ENCODE measurements at places on chromosomes 11 and 22.

- no peak for DNase-seq
These were observed 88.2 kb downstream of the CWC15 start for GRCh38 chr11:94885133-94885532.

DNA sequence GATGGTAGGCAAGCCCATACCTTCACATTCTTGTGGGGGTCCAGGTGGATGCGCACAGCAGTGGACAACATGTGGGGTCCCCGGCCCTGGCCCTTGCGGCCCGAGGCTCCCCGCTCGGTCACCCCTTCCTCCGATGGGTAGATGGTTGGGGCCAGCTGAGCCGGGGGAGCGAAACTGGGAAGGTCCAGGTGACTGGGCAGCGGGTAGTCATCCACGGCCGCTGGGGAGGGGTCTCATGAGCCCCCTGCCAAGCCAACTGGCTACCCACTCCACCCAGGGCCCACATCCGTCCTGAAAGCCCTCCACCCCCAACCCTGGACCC is 10.7 kb downstream of the ATG2A start:
- DNase-seq = no peak

DNA sequence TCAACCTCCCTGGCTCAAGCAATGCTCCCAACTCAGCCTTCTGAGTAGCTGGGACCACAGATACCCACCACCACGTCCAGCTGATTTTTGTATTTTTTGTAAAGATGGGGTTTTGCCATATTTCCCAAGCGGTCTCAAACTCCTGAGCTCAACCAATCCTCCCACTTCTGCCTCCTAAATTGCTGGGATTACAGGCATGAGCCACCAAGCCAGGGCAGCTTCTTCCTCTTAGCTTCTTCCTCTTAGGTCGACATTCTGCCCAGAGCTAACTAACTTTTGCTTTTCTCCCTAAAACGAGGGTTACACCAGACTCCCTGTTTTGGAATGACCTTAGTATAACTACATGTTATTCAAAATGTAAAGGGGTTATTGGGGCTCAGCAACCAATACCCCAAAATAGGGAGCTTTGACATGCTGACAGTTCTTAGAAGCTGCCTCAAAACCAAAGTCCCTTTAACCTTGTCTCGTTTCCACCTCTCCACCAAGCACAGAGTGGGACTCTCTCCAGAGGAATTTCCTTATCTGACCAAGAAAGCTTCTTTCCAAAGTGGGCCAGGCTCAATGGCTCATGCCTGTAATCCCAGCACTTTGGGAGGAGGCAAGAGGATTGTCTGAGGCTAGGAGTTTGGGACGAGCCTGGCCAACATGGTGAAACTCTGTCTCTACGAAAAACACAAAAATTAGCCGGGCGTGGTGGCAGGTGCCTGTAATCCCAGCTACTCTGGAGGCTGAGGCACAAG is 7.0 kb downstream of the HPS5 start:
- DNase-seq = no peak

DNA sequence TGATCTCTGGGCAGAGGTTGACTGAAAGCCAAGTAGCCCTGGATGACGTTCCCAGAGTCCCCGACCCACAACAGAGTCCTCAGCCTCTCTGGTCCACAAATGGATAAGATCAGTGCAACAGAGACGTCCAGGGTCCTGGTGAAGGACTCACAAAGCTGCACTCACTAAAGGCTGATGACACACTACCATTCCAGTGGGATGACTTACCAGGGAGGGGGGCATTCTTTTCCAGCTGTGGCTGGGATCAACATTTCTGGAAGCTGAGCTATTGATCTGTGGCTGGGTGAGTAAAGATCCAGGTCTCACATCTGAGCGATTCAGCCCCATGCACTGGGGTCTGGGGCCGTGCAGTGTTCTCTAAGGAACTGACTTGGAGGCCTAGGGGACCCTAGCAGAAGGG is 296.2 kb downstream of the NTM start:
- DNase-seq = no peak

DNA sequence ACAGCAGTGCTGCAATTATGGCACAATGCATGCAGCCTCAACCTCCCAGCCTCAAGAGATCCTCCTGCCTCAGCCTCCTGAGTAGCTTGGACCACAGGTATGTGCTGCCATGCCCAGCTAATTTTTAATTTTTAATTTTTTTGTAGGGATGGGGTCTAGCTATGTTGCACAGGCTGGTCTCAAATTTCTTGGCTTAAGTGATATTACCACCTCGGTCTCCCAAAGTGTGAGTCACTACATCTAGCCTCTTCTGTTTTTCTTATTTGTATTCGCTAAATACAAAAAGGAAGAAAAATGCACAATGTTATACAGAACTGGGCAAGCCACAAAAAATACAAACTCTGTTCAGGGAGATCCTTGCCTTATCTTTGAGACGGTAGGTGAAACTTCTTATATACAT is 62.1 kb downstream of the DDI1 start:
- DNase-seq = no peak

DNA sequence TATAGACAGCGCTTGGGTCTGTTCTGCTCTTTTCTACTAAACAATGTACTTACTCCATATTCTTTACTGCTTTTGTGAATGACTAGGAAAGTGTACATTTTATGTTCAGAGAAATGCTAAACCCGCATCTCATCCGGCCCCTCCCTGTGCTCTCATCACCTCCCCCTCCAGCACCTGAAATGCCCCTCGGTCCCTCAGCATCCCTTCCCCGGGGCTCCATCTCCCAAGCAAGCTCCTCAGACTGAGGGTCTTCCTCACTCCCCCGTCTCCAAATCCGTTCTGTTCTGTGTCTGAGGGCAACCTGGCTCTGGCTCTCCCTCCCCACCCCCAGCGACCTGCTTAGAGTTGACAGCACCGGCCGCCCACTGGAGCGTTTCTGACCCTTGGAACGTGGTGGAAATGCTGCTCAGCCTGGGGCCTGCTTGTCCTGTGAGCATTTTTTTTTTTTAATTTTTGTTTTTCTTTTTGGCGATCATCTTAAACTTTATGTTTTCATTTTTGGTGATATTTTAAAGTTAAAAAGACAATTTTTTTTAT is 1.4 kb downstream of the SELENOO start:
- DNase-seq = no peak

DNA sequence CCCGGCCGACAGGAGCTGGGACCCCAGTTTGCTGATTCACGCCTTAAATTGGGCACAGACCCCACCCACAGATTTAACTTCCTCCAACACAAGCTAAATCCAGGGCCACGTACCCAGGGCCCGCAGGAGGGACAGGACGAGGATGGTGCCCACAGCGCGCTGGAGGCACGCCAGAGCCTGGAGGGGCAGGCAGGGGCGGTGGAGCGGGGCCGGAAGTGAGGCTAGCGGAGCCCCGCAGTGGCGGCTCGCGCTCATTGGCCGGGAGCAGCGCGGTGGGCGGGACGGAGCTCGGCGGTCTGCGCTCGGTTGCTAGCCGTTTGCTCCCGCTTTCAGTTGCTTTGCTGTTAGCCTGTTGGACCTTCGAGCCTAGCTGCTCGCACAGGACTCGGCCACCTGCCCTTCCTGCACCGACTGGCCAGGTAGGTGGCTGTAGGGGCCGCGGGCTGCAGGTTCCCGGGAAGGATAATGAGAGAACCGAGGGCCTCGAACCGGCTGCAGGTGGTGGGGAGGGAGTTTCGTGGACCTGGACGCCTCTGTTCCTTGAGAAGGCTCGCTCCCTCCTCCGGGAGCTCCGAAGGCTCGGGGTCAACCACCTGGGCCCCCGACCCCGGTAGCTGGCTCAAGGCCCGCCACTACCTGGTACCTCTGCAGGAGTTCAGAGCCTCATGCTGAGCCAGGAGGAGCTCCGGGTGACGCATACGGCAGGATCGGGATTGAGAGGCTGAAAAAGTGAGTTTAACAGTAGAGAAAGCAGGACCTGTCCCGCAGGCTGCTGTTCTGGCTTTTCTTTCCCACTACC is at the start of gene CCDC134:
TSS of gene CCDC134 (plus strand) at position 332 of the 799 bp plus-strand sequence. CDS start 8,212 bp downstream, outside the sequence.
- peak; percentile 74 for DNase-seq

- no peak for DNase-seq
These were observed 84.1 kb downstream of the TNRC6B start for GRCh38 chr22:40261783-40262182.

DNA sequence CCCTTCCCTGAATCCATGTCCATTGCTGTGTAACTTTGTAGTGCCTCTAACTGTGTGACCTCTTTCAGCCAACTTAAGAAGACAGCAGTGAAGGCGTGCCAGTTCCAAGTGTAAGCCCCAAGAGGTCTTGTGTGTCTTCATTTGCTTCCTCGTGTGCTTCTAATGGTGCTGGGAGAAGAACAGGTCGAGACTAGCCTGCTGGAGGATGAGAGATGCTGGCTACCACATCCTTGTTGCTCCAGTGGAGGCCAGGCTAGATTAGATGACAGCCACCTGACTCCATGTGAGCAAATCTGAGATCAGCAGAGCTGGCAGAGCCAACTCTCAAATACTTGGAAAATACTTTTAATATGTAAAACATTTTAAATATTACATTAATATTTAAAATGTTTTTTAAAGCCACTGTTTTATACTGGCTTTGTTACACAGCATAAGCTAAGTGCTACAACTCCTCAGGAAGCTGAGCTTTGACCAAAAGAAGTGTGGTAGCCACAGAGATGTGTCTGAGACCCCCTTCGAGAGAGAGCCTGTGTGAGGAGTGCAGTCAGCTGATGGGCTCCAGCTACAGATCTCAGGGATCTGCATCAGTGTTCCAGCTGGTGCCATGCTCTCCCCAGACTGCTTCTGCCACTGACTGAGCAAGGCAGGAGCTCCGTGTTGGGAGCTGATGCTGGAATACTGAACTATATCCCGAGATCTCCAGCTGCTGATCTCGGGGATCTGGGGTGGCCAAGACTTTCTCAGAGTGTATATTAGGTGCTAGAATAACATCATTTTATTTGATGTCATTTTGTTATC is 8.9 kb downstream of the KCNJ11 start:
- DNase-seq = no peak

- no peak for DNase-seq
These were observed 2.8 kb upstream of the TSPO start for GRCh38 chr22:43148581-43148980.

- DNase-seq = no peak
These were observed 54.5 kb upstream of the ZBTB44 start for GRCh38 chr11:130369141-130369691.

GRCh38 chr11:1938343-1939005 is 8.7 kb upstream of the MRPL23 start:
- DNase-seq = no peak

- no peak for DNase-seq
These were observed 3.9 kb downstream of the BET1L start for GRCh38 chr11:203056-203944.

DNA sequence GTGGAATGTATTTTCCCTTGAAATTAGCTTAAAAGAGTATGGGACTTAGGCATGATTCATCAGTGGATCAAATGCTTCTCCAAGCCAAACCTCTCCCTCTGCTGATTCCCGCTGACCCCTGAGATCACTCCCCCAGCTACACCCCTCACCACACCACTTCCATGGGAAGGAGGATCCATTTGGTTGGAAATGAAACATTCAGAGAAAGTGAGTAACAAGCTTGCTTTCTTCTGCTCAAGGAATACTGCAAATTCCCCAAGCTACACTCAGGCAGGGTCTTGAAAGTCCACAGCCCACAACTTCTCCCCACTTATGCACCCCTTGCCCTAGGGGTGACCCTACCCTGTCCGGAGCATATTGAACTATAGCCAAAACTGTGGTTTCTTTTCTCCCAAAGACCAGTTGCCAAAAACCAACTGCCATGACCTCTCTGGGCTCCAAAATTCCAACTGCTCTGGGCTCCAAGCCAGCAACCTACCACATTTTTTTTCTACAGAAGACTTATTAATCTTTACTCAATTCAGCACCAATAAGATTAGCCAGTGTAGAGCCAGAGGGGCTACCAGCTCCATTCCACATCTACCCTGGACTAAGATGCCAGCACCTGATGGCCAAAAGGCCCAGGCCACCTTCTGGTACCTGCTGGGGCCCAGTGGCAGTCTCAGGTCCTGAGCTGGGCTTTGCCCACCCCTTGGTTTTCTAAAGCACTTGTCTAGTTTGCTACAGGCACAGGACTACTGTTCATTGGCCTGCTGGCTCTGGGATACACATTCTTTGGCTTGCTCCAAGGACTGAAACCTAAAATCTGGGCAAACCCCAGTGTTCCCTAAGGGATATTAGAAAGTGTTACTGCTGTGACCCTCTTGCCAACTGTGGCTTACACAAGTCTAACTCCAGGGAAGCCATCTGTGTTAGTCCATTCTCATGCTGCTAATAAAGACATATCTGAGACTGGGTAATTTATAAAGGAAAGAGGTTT is 101.1 kb downstream of the MICAL3 start:
- no peak for DNase-seq

DNA sequence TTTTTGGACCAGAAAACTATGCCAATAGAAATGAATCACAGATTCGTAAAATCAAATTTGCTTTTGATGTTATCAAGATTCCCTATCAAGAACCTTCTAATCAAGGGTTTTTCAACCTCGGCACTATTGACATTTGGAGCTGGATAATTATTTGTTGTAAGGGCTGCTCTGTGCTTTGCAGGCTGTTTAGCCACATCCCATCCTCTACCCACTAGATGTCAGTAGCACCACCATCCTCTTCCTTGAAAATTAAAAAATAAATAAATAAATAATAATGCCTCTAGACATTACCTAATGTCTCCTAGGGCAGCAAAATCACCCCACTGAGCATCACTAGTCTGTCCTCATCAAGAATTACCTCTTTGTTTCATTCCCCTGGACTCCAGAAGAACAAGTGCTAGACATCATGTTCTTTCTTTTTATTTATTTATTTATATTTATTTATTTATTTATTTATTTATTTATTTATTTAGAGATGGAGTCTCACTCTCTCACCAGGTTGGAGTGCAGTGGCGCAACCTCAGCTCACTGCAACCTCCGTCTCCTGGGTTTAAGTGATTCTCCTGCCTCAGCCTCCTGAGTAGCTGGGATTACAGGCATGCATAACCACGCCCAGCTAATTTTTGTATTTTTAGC is 744.7 kb downstream of the KCNA4 start:
- DNase-seq = no peak

- no peak for DNase-seq
These were observed 76.0 kb downstream of the EXT2 start for GRCh38 chr11:44171518-44171917.

GRCh38 chr11:71423181-71423790 is 24.9 kb downstream of the DHCR7 start:
- no peak for DNase-seq

DNA sequence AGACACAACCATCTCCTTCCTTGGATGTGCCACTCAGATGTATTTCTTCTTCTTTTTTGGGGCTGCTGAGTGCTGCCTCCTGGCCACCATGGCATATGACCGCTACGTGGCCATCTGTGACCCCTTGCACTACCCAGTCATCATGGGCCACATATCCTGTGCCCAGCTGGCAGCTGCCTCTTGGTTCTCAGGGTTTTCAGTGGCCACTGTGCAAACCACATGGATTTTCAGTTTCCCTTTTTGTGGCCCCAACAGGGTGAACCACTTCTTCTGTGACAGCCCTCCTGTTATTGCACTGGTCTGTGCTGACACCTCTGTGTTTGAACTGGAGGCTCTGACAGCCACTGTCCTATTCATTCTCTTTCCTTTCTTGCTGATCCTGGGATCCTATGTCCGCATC is 489 bp downstream of the OR10A4 start:
- no peak for DNase-seq
